ENCODE measurements at places on chromosomes 5 and 9. TPM values are rescaled to one million over a fixed set of nuclear protein-coding genes. Genes with fewer than 3 reads are reported as not detected.

The FCN2 gene
- not detected for total RNA-seq

The AQP7 gene
- 3.8 TPM for total RNA-seq

The SH3TC2 gene
- total RNA-seq: 1.3 TPM

The PROB1 gene
- 42.5 TPM for total RNA-seq

The SH3RF2 gene
- total RNA-seq: 27.9 TPM

Data from cardiac muscle cell (in vitro differentiated cells and primary cell).